NAMALWA (cell line): ENCODE measurements at places on chromosomes 16 and 17.

DNA sequence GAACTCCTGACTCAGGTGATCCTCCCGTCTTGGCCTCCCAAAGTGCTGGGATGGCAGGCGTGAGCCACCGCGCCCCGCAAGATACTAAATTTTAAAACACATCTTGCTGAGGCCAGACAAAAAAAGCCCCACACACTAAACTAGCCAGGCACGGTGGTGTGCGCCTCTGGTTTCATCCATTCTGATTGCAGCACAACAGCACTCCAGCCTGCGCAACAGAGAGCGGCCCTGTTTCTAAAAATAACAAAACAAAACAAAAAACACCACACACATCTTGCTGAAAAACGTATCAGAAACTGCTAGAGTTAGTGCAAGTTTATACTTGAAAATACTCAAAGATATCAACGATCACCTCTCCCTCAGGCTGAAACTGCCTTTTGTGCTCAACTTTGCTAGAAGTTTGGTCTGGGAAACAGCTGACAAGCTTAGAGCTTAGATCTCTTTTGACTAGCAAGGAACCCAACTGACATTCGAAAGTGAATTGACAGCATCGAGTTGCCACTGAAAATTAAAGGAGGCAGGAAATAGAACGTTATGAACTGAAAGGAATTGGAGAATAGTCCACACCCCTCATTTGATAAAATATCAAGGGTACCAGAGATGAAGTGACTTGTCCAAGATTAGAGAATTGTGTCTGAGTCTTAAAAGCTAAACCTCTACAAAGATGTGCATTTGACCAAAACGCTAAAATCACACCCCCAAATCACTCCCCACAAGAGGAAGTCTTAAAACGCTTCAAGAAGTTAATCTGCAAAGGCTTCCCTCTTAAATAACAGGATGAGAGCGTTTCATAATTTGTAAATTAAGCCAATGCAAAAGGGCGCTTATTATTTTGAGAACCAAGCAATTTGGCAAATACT is 908 bp downstream of the COG4 start:
- peak; percentile 47 for DNase-seq

DNA sequence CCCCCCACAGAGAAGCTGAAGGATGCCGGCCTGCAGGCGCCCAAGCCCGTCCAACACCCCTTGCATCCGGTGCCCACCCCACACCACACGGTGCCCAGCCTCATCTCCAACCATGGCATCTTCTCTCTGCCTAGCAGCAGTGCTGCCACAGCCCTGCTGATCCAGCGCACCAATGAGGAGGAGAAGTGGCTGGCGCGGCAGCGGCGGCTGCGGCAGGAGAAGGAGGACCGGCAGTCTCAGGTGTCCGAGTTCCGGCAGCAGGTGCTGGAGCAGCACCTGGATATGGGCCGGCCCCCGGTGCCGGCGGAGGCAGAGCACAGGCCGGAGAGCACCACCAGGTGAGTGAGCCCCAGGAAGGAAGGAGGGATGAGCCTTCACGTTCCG is 31.5 kb downstream of the GINS2 start:
- no peak for DNase-seq

DNA sequence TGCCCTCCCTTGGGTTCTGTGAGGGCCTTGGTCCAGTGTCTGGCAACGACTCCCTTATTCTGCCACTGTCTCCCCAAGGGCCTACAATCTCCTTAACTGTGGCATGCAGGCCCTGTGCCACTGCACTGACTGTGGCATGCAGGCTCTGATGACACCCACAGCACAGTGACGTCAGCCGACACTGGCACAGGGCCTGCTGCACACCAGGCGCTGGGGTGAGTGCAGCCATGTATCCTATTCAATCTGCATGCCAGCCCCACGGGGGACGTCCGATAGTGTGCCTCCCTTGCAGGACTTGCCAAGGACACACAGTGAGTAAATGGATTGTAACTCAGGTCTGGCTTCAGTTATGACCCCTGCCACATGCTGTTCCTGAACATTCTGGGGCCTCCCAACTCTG is 39.8 kb upstream of the RASD1 start:
- DNase-seq = no peak

DNA sequence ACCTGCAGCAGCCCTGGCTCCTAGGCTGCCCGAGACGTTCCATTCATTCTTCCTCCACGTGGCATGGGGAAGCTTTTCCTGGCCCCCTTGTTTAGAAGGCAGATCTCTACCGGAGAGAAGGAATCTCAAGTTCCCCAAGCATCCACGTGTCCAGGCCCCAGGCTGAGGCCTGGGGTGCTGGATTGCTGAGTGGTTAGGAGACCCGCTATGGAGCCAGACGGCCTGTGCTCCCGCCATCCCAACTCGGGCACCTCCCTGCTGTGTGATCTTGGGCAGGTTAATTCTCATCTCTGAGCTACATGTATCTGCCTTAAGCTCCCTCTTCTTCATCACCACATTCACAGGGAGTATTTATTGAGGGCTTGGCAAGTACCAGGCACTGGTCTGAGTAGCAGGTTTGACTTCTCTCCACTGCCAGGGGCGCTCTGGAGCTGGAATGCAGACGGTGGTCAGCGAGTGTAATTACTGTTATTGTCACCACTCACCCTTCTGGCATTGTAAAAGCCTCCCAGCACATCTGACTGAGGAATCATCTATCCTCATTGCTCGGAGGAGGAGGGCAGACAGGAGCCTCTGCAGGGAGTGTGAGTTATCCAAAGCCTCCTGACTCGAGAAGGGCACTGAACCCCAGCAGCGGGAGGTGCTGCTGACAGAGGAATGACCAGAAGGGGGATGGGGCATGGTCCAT is 1.1 kb upstream of the ADGRG1 start:
- peak; percentile 33 for DNase-seq

- DNase-seq = no peak
Observed at GRCh38 chr16:66273644-66274334, 92.7 kb upstream of the CDH5 start.

GRCh38 chr17:34024806-34025551 is 230.1 kb upstream of the CCL2 start:
- DNase-seq = no peak

DNA sequence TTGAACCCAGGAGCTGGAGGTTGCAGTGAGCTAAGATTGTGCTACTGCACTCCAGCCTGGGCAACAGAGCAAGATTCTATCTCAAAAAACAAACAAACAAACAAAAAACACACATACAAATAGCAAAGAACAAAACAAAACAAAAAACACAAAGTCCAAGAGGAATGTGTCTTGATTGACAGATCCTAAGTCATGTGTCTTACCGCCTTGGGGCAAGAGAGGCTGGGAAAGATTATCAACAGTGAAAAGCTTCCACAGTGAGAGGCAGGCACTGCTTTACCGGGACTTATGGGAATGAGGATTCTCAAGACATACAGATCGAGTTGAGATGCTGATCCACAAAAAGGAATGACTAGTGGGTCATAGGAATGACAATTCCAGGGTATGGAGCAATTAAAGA is 62.7 kb upstream of the GAS7 start:
- no peak for DNase-seq
